NCI-H510A treated with DMSO at 0.1 percent for 48 hours (cell line): ENCODE measurements at places on chromosomes 11 and 22.
A peak's percentile ranks its signal among the peaks of the same experiment; 100 is the strongest.

GRCh38 chr11:406796-407650 is 7.8 kb downstream of the SIGIRR start:
- DNase-seq, result no peak

DNA sequence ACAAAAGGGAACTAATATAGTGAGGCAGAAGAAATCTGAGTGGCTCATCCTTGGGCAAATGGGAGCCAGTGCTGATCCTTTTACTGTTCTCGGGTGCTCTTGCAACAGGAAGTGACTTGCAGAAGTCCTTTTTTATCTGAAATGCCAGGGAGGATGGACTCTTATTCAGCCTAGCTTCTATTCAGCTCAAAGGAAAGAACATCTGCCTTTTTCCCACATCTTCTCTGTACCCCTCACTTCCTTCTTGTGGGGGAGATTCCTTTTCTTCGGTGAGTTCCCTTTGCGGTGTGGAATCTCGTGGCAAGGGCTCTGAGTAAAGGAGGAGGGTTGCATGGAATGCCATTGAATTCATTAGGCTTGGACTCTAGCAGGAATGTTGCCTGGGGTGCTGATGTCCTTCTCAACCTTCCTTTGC is 76.2 kb downstream of the ZBTB16 start:
- DNase-seq, result no peak

DNA sequence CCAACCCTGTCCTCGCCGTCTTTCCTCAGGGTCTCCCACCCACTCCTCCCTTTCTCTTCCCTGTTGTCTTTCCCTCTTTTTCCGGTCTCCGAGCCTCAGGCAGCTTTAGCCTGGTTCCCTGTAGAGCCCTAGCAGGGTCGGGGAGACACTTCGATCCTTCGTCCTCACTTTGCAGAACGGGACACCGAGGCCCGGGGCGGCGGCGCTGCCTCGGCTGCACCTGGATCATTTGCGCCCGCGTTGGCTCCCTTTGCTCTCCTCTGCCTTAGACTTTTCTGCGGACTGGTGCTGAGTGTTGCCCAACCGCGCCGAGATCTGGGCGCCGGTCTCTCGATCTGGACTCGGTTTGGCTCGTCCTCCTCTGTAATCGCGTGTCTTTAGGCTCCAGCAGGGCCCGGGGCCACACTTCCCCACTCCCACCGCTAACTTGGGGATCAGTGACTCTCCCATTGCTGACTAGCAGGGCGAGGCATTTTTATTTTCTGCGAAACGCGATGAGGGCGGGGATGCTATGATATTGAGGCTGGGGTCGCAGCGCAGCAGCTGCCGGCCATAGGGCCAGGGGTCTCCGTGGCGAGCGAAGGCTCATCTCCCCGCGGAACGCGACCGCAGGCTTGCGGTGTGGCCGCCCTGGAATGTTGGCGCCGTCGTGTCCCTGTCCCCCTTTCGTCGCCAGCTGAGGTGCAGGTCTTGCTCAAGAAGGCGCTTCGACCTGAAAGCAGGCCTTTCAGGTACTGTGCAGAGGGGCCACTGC is 1.6 kb upstream of the E2F8 start:
- DNase-seq, result no peak

- no peak for DNase-seq
Observed at GRCh38 chr11:111814557-111815320, 48.5 kb upstream of the PPP2R1B start.

DNA sequence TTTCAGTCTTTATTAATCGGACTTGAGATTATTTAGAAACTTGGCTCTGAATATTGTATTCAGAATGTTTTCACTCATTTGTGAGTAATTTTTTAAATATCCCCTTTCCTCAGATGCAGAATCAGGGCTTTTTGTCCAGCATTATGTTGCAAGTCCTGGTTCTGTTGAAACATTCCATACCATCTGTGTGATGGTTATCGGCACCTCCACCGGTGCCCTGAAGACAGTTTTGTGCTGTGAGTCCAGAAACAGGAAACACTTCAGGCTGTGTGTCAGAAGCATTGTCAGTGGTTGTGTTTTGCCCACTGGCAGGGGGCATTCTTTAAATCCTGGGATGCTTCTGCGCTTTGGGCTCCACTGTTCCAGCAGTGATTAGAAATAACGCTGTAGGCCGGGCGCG is 20.4 kb downstream of the CDPF1 start:
- no peak for DNase-seq

DNA sequence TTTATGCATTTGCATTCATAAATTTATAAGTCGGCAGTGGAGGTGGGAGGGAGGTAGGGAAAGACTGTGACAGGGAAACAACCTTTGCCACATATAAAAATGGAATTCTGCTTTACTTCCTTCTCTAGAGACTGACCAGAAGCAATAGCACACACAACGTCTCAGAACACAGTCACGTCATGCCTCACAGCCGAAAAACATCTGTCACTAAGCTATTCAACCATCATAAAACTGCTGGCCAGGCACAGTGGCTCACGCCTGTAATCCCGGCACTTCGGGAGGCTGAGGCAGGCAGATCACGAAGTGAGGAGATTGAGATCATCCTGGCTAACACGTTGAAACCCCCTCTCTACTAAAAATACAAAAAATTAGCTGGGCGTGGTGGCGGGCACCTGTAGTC is 101.0 kb upstream of the CHRM4 start:
- no peak for DNase-seq

GRCh38 chr11:109349276-109350080 is 72.5 kb upstream of the C11orf87 start:
- no peak for DNase-seq

GRCh38 chr11:76832361-76832760 is 28.4 kb upstream of the ACER3 start:
- DNase-seq, result no peak

DNA sequence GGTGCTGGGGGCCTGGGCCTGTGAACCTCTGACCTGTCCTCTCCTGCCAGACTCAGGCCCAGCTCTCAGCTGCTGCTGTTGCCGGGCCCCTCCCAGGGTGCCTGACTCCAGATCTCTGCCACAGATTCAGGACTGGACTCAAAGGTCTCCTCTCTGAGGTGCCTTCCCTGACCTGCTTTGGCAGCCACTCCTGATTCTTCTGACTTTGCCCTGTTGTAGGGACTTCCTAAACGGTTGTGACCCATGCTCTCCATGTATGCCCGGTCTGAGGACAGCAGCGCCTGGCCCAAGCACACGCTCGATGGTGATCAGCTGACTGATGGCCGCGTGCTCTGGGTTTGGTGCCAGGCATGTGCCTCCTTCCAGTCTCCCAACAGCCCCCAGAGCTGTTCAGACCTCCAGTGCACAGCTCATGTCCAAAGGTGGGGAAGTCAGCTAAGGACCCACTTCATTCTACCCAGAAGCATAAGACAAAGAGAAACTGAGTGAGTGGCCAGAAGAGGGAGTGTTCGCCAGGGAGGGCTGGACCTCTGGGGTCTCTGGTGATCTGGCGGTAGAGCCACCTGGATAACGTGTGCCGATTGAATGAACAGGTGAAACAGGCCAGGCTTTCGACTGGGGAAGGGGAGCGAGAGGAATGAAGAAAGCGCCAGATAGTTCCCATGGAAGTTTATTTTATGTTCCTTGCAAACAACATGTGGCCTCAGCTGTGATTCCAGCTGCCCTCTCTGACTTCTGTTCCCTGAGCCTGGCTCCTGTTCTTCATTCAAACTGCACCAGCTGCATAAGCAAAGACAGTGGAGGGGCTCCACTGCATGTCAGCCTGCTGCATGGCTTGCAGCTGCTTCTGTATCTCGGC is 8.1 kb upstream of the TOP3B start:
- DNase-seq, result no peak

DNA sequence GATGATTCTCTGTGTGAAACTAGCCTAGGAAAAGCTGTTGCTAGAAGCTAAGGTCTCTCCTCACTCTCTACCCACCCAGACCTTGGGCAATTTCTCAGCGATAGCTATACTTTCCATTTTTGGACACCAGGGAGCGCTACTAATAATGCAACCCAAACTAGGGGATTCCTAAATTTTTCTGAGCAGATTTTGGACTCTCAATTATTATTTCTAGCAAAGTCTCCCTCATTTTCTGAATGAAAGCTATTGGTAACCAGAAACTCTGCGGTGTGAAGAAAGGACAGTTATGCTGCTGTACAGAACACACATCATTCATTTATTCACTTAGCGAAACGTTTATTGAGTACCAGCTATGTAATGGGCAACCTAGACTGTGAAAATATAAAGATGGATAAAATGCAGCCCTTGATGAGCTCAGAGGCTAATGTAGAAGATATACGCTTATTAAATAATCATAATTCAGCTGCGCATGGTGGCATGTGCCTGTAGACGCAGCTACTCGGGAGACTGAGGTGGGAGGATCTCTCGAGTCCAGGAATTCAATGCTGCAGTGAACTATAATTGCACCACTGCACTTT is 6.1 kb upstream of the STIM1 start:
- DNase-seq, result peak; percentile 23

DNA sequence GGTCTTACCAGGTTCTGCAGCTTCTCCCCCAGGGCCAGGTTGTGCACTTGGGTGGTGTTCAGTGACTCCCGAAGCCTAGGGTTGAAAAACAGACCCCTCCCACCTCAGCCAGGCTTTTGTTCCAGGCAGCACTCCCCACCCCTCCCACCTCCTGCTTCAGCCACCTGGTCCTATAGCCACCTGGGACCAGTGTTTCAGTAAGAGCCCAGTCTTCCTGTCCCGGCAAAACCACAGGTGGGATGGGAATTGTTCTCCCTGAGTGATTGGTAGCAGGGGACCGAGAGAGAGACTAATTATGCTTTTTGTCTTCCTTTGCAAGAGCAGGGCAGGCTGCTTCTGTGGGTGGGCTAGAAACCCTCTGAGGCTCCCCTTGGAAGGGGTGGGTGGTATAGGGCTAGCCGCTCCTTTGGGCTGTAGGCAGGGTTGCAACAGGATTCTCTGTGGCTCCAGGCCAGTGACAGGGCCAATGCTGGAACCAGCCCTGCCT is 8.5 kb upstream of the NAALADL1 start:
- peak; percentile 55 for DNase-seq

GRCh38 chr11:17428261-17428660 is 39.8 kb upstream of the KCNJ11 start:
- no peak for DNase-seq

DNA sequence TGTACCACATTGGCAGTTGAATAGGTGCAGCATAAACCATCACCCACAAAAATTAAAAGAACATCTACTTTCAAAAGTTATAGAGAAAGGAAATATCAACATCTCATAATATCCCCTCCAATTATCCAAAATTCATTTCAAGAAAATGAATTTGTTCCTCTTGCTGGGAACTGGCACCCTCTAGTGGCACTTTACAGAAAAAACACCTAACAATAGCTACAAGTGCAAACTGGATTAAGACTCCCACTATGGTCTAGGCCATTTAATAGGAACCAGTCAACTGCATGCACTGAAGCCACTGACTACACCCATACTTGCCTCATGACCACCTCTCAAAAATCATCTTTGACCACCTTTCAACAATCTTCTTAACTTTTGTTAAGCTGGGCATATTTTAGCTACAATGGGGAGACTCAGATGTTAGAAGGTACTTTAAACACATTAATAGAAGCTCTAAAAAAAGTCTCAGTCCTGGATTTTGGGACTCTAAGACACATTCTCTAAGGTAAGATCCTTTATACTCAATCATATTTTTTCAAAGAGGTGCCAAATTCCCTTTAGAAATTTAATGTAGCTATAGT is 17.3 kb downstream of the TRAF6 start:
- DNase-seq, result peak; percentile 30

DNA sequence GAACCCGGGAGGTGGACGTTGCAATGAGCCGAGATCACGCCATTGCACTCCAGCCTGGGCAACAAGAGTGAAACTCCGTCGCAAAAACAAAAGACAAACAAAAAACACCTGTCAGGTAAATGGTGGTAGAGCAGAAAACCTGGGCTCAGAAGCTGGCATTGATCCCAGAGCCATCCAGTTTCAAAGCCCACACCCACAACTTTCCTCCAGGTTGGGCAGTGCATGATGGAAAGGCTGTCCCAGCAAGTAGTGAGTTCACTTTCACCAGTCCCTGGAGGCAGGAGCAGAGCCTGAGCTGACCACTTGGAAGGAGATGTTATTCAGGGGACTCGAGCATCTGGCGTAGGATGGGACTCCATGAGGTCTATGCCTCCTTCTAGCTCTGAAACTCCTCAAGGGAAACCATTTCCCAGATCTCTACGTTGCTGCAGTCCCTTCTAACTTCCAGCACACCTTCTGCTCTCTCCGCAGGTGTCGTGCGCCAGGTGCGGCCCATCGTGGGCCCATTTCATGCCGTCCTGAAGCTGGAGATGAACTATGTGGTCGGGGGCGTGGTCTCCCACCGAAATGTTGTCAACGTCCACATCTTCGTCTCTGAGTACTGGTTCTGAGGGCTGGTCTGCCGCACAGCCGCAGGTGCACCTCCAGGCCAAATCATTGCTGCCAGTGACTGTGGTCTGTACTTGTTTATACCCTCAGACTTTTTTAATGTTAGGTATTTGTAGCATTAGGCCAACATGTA is 71.6 kb upstream of the ATXN10 start:
- DNase-seq, result peak; percentile 50

DNA sequence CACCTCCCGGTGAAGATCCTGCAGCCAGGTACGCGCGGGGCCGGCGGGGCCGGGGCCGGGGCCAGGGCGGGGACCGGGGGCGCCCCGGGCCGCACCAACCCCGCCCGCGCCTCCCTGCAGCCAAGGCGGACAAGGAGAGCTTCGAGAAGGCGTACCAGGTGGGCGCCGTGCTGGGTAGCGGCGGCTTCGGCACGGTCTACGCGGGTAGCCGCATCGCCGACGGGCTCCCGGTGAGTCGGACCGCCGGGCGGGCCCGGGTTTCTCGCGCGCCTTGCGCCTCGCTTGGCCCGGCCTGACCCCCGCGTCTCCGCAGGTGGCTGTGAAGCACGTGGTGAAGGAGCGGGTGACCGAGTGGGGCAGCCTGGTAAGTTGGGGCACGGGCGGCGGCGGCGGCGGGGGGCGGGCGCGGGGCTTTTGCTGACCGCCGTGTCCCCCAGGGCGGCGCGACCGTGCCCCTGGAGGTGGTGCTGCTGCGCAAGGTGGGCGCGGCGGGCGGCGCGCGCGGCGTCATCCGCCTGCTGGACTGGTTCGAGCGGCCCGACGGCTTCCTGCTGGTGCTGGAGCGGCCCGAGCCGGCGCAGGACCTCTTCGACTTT is 531 bp downstream of the PIM3 start:
- DNase-seq, result no peak

DNA sequence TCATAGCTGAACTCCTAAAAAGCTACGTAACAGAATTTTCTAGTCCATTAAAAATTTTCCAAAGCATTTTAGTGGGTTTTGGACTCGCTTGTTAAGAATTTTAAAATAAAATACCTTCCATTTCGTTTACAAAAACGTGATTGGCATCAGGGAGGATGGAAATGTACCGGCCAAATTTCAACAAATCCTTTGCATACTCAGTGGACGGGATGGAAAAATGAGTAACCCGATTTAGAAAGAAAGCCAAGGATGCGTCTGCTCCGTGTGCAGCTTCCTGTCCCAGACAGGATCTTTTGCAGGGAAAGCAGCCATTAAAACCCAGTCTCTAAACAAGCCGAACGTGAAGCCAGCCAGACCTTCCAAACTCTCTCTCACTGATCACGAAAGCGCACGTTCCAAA is 15.6 kb downstream of the TMEM184B start:
- DNase-seq, result no peak

- no peak for DNase-seq
Observed at GRCh38 chr11:65586676-65587075, 8.9 kb downstream of the KCNK7 start.

- no peak for DNase-seq
Observed at GRCh38 chr22:47177334-47177815, 414.9 kb downstream of the TBC1D22A start.
